ENCODE measurements at places on chromosomes 1 and 21.

DNA sequence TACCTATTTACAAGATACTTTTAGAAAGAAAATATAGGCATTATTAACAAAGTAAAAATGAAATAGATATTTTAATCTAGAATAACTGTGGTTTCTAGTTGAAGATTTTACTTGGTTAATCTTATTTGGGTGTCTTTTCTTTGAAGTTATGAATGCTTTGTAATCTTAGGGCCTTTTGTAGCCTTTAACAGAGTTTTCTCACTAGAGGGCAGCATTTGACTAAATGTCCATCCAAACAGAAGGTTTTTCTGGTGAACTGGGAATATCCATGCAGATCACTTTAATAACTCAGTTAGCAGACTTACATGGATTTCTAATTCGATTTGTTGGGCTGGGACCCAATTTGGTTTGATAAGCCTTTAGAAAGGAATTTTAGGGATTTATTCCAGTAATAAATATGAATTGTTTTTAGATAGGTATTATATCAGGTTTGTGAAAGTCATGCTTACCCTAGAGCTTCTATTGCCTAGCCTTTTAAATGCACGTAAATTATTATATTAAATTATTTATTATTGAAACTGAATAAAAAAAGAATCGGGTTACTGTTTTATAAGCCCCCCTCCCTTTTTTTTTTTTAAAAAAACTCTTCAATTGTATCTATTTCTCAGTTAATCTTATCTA lies 119.7 kb downstream of the ZNF326 start:
- no peak for DNase-seq

DNA sequence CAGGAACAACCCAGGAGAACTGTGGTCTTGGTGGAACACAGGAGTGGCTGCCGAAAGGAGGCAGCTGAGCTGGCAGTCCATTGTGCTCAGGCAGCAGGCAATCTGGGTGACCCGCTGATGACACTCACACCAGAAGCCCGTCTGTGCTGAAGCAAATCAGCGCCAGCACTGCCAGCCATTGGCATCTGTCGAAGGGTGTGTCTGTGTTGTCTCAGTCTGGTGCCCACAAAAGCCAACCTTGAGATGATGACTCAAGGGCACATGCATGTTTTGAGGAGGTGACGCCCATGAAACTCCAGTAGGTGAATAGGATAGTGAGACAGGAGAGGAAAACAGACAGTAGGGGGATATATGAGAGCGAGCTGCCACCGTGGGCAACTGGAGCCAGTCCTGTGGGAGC lies 167.3 kb downstream of the KAZN start:
- no peak for DNase-seq

DNA sequence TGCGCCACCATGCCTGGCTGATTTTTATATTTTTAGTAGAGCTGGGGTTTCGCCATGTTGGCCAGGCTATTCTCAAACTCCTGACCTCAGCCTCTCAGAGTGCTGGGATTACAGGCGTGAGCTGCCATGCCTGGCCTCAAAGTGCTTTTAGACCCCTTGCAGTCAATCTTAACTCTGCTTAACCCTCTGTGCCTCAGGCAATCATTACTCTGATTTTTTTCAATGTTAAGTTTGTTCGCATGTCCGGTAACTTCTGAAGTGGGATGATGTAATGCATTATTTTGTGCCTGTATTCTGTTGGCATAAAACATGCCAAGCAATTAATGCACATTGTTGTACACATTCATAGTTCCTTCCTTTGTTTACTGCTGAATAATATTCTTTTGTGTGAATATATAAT lies 18.6 kb downstream of the SMG7 start:
- DNase-seq = no peak

DNA sequence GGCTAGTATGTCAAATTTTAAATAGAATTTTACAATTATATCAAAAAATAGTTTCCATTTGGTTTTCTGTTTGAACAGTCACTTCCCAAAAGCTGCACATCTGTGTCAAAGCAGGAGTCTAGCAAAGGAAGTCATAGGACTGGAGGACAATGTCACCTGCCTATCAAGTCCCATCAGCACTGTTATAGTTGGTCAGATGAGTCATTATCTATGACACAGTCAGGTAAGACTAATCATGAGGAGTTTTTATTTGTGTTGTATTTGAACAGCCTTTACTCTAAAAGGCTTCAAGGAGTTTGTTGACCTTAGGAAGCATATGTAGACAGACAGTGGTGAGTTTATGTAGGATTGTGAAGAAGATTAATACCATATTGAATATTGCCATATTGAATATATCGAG lies 74.2 kb upstream of the QSOX1 start:
- DNase-seq = no peak

GRCh38 chr1:62391369-62391971 lies 45.4 kb upstream of the USP1 start:
- DNase-seq = no peak

DNA sequence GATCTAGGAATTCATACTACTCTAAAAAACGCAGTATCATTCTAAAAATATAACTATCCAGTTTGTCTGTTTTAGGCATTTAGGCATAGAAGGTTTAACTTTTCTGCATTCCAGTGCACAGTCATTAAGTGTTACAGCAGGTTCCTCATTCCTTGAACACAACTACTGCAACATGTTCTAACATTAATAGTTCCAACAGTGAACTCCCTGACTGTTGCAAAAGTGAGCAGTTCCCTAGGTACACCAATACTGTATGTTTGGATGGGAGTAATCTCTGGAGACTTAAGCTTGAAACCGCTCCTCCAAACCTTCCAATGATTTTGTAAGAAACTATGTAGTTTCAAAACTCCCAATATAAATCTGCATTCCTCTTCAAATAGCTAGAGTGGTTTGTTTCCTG lies 46.2 kb downstream of the UCHL5 start:
- no peak for DNase-seq

DNA sequence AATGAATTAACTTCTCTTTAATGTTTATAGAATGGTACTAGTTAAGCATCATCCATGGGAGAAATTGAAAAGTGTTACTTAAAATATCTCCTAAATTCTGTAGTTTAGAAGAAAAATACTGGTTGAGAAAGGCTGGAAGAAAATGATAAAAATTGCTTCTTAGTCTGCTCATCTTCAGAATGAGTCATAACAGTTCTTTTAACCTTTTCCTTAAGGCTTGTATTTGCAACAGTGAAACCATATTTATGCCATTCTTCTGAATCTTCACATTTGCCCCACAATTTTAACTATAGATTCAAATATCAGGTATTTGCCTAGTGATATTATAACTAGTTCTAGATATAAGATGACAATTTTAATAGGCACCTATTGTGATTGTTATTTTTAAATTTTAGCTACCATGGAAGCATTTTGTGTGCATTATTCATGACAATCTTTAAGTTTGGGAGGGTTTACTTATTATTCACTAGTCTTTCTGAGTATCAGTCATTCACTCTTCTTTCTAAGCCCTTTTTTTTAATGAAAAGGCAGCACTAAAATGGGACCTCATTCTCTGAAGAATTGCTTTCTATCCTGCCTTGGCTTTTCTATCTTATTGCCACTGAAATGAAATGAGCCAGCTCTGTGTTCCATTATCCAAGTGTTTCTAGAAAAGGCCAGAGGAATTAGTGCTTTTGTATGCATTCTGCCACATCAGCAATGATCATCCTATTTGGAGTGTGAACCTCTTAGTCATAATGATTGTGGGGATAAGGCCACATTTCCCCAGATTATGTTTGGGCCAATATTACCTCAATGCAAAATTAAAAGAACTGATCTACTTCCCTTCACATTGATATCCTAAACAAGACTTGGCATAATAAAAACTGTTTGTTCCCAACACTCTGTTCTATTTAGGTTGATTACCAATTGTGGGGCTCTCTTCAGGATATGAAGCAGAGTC lies 58.4 kb downstream of the SAMSN1 start:
- no peak for DNase-seq

GRCh38 chr1:66489972-66490601 lies 43.9 kb upstream of the SGIP1 start:
- DNase-seq = no peak

DNA sequence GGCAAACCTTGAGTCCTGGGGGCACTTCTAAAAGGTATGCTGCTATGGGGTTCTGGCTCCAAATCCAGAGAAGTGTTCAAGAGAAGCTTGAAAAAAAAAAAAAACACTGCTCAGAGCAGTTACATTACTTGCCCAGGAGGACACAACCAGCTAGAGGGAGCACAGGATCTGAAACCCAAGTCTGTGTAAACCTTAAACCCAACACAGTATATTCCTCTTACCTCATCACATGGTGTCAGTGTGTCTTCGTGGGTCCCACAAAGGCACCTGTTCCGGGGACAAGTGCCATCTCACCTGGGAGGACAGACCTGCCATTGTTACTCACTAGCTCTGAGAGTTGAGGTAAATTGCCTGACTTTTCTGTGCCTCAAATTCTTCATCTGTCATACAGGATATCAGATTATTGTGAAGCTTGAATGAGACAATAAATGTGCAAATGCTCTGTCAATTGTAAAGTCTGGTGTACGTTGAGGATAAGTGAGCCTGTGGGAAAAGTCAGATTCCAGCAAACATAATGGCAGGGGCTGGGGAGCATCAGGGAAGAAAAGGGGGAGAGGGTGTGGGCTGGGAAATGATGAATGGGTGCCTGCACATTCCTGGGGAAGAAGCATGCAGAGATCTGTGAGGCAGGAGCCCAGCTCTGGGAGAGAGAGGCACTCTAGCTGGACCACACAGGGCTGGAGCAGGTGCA lies 170.4 kb upstream of the ZC3H12A start:
- DNase-seq = no peak

GRCh38 chr1:24896596-24897262 lies 33.3 kb downstream of the RUNX3 start:
- no peak for DNase-seq

DNA sequence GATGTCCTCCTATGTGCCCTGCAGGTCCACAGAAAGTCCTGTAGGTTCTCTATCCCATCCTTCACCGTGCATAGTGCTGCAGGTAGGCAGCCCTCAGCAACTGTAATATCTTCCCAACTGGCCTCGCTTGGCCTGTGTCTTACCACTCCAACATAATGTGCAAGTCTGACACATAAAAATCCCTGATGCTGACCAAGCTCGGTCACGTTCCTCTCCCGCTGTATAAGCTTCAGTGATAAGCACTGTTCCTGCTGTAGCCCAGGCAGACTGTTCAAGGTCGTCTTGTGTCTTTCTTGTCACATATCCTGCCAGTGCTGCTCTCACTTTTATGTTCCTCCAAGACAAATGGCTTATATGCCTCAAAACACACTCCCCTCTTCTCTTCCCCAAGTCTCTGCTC lies 19.4 kb upstream of the KCNE1 start:
- no peak for DNase-seq

DNA sequence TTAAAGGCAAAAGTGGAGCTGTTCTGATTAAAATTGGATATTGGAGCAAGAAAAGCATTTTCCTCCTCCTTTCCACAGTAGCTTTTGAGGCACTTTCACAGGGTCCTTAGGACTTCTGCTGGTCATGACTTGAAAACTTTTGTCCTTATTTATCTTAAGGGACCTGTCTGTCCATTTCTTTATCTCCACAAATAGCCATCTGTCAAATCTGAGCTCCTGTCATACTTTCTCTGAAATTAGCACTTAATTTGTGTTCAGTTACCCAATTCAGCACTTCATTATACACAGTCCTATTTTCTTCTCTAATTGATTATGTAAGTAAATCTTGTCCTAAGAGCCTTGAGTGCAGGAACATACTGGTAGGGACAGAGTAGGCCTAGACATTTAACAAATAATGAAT lies 9.8 kb downstream of the POU2F1 start:
- no peak for DNase-seq

DNA sequence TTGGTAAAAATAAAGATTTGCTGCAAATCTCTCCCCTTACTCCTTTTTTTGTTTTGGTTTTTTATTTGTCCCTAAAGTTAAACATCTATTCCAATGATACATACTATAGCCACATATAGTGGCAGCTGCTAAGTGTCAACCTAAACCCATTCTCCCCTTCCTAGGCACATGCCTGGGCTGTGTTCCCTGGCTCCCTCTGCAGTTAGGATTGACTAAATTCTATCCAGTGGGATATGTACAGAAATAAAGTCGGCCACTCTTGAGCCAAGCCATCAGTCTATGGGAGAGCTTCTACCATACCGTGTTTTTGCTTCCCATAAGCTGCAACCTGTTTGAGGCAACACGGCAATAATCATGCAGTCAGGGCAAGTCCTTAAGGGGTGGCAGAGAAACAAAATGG lies 23.6 kb downstream of the MCOLN3 start:
- DNase-seq = no peak

GRCh38 chr1:99681583-99681982 lies 35.7 kb downstream of the PALMD start:
- DNase-seq = no peak

DNA sequence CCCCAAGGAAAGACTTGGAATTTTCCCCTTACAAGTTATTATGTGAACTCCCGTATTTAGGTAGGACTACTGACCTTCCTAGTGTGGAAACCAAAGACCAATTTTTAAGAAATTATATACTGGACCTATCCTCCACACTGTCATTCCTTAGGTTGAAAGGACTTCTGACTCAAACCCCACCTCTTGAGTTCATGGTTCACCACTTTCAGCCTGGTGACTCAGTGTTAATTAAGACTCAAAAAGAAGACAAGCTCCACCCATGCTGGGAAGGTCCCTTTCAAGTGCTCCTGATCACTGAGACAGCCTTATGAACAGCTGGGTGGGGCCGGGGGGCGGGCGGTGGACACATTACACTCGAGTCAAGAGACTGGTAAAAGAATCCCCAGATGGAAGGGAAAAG lies 113.2 kb downstream of the LRRC53 start:
- DNase-seq = no peak

GRCh38 chr1:1373815-1374588 lies 1.0 kb downstream of the AURKAIP1 start:
- no peak for DNase-seq

GRCh38 chr21:34336756-34337391 lies 26.9 kb upstream of the KCNE2 start:
- DNase-seq = no peak

DNA sequence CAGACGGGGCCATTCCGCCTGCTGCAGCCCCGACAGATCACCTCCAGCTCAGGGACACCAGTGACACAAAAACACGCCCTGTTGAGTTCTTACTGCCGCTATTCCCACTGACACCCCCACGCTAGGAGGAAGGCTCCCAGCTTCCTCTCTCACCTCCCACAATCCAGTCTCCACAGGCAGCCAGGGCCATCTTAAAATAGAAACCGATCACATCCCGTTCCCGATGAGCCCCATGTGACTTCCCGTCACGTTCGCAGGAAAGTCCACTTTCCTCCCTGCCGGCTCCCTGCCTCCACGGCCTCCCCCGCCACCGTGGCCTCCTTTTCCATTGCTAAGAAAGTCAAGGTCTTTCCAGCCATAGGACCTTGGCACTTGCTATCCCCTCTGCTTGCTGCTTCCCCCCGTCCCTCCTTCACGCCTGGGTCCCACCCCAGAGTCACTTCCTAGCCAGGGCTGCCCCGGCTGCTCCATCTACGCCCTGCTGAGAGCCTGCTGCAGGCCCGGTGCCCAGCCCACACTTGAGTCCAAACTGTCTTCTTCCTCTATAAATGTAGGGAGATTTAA lies 24.0 kb upstream of the DDOST start:
- DNase-seq = no peak

DNA sequence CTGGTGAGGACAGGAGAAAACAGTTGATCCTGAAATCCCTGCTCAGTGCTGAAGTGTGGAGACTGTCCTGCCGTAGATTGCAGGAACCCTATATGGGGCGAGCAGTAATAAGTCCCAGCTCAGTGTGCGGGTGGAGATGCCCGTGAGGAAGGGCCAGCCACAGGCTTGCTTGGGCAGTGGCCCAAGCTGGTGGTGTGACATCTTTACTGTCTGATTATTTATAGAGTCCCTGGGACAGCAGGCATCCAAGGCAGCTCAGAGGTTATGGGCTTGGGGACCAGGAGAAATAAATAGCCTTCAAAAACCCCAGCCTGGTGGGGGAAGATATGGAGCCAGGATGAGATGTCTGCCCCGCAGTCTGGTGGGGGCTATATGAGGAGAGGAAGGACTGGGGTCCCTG lies 170.7 kb upstream of the POU3F1 start:
- no peak for DNase-seq
